ENCODE measurements at places on chromosomes 6 and 20.

DNA sequence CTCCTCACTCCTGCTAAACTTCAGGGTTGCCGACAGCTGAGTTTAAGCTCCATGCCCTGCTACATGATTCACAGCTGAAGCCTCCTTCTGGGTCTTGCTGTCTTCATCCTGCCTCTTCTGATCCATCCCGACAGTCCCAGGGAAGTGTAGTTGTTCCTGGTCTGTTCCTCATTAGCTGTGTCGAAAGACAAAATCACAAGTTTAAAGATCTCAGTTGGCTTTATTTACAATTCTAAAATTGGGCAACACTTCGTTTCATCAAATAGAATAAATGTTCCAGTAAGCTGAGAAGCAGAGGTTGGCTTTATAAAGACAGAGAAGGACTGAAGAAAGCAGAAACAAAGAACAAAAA is 4.1 kb upstream of the SLC2A10 start:
- no peak for DNase-seq

DNA sequence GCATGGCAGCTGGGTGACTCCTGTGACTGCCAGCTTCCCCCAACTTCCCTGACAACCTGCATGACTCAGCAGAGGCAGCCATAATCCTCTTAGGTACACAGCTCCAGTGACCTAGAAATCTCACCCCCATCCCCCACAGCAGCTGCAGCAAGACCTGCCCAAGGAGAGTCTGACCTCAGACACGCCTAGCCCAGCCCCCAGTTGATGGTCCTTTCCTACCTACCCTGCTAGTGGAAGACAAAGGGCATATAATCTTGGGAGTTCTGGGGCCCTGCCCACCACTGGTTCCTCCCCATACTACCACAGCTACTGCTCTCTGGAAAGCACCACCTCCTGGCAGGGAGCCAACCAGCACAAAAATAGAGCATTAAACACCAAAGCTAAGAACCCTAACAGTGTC is 90.2 kb downstream of the F13A1 start:
- no peak for DNase-seq

DNA sequence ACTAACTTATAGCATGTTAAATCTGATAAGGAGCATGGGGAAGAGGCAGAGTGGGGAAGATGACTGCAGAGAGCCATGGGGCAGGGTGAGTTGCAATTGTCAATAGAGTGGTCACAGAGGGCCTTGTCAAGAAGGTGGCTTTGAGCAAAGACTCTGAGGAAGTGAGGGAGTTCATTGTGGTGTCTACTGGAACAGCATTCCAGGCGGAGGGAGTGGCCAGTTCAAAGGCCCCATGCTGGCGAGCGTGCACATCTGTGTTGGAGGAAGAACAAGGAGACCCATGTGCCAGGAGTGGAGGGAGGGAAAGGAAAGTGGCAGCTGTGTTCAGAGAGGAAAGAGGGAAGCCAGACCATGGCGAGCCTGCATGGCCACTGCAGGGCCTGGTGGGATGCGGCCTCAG is 15.8 kb upstream of the GPR6 start:
- DNase-seq = no peak

GRCh38 chr20:32652739-32653526 is 20.8 kb downstream of the C20orf203 start:
- peak; percentile 85 for DNase-seq

GRCh38 chr6:44128020-44128917 is 915 bp downstream of the TMEM63B start:
- DNase-seq = no peak

- DNase-seq = no peak
Measured at GRCh38 chr6:101417900-101418299, 24.4 kb downstream of the GRIK2 start.

GRCh38 chr20:50194831-50195523 is 4.3 kb downstream of the CEBPB start:
- DNase-seq = no peak

DNA sequence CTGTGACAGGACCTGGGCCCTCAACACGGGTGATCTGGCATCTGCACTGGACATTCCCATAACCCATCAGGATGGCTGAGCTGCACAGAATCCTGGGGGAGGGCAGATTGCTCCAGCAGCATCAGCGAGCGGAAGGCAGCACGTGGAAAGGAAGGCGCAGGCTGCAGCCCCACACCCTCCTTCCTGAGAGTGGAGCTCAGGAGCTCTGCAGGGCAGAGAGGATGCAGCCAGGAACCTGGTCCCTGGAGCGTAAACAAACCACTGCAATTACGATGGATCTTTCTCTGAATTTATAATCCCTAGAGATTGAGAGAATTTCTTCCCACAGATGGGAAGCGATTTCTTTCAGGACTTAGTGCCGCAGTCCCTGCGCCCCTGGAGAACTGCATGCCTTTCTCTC is 39.7 kb upstream of the EMILIN3 start:
- no peak for DNase-seq

DNA sequence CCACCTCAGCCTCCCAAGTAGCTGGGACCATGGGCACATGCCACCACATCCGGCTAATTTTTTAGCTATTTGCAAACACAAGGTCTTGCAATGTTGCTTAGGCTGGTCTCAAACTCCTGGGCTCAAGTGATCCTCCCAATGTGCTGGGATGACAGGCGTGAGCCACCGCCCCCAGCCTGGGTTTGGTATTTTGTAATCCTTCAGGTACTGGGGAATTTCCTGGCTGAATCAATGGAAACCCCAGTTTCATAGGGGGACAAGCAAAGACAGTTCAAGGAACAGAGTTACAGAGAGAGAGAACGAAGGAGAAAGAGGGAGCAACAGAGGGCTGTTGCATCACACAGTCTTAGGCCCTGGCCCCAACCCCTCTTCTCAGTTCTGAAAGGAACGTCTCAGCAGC is 35.7 kb downstream of the RAB44 start:
- no peak for DNase-seq

- DNase-seq = no peak
Measured at GRCh38 chr20:25503936-25504335, 81.4 kb downstream of the NINL start.

GRCh38 chr6:48859562-48860123 is 603.4 kb downstream of the MMUT start:
- DNase-seq = no peak

DNA sequence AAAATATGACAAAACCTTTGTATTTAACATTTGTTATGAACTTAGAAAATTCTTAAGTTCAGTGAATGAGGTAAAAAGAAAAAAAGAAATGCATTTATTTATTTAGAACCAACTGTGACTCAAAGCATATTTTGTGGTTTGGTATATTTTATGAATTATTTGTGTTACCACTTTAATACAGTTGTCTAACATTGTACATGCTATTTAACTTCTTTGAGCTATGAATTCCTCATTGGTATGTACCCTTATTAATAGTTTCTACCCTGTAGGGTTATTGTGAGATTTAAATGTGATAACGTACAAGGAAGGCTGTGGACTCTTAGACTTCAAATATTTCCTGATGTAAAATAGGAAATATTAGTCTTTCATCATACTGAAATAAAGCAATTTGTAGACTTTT is 162.6 kb downstream of the MMUT start:
- no peak for DNase-seq

GRCh38 chr20:42641886-42642285 is 547.8 kb downstream of the PTPRT start:
- no peak for DNase-seq

GRCh38 chr20:9027626-9028025 is 41.3 kb upstream of the PLCB4 start:
- no peak for DNase-seq

DNA sequence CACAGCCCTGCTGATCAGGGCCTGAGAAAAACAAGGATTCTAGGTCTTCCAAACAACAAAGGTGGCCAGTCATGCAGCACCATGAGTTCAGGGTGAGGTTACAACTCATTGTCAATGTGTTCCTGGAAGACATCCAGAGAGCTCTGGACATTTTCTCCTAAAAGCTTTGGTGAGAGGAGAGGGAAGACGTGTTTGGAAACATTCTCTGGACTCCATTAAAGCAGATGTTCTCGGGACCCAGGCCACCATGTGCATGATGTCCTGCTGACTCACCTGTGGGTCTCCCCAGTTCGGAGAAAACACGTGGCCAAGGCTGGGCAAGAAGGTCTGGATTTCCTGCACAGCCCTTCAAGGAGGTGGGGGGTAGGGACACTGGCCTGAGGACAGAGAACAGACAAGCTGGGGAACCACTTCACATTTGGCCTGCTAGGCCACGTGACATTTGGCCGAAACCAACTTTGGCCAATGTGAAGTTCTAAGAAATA is 61.6 kb downstream of the KCNB1 start:
- DNase-seq = no peak

DNA sequence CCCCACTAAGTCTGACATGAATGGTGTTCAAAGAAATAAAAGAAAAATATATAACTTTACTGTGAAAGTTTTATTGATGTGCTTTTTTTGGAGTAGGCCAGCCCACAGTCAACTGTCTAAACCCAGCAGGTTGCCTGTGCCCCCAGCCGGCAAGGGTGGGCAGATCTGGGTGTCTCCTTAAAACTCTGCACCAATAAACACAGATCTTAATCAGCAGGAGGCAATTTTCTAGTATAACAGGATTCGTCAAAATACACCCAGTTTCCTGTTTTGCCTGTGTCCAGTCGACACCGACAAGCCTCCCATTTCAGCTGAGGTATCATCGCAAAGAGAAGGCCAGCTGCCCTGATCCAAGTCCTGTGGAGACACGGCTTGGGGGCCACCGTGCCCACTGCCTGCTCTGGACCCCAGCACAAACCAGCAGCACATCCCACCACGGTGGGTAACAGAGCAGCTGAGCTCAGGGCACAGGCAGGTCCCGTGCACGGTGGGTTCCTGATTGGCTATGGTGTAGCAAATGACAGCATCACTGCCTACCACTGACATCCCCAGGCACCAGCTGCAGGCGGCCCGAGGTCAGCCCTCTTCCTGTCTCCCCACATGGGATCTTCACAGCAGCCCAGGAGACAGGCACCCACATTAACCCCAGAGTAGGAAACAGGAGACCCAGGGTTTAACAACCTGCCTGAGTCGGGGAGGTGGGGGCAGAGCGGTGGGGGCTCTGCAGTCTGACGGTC is 15.7 kb downstream of the BMP7 start:
- no peak for DNase-seq

DNA sequence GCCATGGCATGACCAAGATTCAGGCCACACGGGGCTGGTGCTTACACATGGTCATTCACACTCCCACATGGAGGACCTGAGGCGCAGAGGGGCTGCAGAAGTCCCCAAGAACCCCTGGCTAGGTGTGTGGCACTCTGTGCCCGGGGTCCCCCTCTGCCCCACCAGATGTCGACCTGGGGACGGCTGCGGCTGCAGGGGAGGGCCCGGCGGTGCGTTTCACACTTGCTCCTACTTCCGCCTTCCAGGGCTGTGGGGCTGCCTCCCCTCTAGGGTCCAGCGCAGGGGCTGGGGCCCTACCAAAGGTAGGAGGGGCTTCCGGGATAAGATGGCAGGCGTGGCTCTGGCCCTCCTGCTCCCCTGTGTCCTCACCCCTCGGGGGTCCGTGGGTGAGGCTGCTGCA is 81.1 kb upstream of the SLCO4A1 start:
- no peak for DNase-seq

GRCh38 chr6:125174626-125175025 is 21.1 kb downstream of the TPD52L1 start:
- DNase-seq = no peak

DNA sequence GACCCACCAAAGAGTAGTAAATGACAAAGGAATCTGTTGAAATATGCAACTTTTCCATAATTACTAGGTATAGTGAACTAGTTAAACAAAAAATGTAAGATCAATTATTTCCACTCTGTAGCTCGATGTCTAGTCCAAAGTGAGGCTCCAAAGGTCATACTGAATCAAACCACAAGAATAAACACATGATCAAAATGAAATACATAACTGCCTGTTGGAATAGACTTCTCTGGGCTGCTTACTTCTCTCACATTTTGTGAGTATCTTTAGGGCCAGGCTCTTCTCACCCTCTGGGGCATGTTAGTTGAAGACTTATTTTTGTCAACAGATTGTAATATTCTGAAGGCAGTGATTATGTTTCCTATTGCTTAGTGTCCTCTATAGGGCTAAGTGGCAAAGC is 103.7 kb upstream of the TMEM170B start:
- no peak for DNase-seq

- DNase-seq = no peak
Measured at GRCh38 chr6:3624250-3625136, 127.0 kb downstream of the PXDC1 start.

- DNase-seq = no peak
Measured at GRCh38 chr6:127083231-127083962, 35.1 kb upstream of the RSPO3 start.

- no peak for DNase-seq
Measured at GRCh38 chr6:150934380-150934779, 68.9 kb downstream of the MTHFD1L start.

- DNase-seq = no peak
Measured at GRCh38 chr20:36824142-36824940, 50.8 kb upstream of the DSN1 start.

GRCh38 chr6:137487869-137488149 is 6.4 kb downstream of the OLIG3 start:
- DNase-seq = no peak

- no peak for DNase-seq
Measured at GRCh38 chr20:23541776-23542175, 26.5 kb downstream of the CST9L start.

DNA sequence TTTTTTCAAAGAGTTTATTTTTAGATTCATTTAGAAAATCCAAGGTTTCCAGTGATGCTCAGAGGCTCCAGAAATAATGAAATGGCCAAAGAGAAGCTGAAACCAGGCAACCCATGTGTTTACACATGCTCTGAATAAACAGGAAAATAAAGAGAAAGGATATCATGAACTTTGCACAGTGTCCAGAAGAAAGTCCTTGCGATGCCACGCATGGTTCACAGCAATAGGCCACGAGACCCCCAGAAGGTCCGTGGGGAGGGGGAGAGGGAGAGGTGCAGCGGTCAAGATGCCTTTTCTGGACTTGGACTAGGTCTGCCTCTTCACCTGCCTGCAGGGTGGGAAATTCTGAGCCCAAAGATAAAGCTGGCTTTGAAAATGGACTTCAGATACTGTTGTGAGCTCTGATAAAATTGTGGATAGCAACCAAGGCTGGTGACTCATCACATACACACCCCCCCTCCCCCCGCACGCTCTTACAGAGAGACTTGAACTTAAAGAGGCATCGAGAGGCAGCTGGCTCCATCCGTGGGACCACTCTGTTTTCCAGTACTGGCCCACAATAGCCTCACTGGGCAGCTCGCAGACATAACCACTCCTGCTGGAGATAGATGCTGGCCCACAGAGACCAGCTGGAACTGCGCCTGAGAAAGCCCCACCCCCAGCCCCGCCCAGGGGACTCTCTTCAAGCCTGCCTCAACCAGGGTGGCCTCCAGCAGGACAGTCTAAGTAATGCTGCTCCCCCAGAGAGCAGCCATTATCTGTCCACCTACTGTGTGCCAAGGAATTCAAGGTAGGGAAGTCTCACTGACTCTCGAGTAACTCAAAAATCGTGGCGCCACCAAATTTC is 21.2 kb upstream of the NFATC2 start:
- DNase-seq = no peak

GRCh38 chr20:1266167-1266973 is at the start of gene SNPH:
TSS of gene SNPH (plus strand) at chr20:1266294. CDS start at chr20:1296240, 29,946 bp downstream.
- DNase-seq = peak; percentile 31

DNA sequence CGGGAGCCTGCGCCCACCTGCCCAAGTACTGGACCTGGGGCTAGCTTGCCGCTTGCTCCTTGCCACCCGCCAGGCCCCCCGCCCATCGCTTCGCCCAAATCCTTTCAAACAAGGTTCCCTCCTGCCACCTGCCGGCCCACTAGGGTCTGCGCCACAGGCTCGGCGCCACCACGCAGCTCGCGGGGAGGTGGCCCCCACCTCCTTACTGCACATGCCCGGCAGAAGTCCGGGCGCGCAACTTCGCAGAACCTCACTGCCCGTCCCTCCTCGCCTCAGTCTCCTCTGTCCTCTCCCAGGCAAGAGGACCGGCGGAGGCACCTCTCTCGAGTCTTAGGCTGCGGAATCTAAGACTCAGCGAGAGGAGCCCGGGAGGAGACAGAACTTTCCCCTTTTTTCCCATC is 11.2 kb downstream of the GNAS-AS1 start:
- no peak for DNase-seq

Data from GM12892 (cell line).